ENCODE measurements at places on chromosomes 2 and 18.

- DNase-seq = no peak
Observed at GRCh38 chr2:72744049-72744448, 81.8 kb downstream of the EXOC6B start.

GRCh38 chr2:237421542-237422116 lies 7.7 kb upstream of the COL6A3 start:
- DNase-seq = peak; percentile 79

DNA sequence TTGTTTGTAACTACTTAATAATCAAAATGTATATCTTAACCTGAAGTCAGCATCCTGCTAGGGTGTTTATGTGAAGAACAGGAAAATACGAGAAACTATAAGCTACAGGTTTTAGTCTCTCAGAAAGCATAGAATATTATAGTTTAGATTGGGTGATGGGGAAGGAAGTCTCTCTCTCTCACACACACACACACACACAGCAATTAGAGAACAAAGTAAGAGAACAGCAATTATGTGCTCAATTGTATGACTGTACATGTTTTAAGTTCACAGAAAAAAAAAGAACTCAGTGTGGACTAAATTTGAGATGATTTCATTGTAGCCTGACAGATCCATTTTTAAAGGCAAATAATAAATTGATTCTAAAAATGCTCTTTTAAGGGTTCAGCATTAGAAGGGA lies 94.3 kb upstream of the ZNF516 start:
- DNase-seq = no peak

DNA sequence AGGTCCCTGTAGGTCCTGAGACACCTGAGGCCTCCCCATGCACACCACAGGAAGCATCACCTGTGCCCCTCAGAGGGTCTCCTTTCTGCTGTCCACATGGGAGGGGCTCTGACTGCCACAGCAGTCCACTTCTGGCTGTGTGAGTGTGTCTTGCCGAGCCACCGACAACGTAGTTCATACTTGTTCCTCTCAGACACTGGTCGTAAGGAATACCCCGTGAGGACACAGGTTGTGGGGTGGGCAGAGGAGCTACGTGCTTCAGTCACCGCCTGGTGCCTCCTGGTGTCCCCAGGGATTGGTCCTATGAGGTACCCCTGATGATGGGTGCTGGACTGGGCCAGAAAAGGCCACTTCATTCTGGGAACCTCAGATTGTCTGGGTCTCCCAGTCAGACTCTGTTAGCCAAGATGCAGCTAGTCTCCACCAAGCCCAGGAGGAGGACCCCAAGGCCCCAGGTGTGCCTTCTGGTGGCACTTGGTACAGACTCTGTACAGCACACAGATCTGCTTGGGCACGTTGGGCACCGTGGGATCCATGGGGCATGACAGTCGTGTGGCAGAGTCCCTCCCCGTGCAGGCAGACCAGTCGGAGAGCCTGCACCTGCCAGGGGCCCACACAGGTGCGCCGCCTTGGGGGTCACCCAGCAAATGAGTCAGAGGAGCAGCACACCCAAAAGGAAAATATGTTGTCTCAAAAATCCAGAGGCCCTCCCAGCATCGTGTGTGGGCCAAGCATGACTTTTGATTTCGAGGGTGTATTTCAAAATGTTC lies 2.5 kb downstream of the ARHGEF4 start:
- DNase-seq = no peak
